NCI-H1092 (cell line): ENCODE measurements at places on chromosomes 13 and 19.

DNA sequence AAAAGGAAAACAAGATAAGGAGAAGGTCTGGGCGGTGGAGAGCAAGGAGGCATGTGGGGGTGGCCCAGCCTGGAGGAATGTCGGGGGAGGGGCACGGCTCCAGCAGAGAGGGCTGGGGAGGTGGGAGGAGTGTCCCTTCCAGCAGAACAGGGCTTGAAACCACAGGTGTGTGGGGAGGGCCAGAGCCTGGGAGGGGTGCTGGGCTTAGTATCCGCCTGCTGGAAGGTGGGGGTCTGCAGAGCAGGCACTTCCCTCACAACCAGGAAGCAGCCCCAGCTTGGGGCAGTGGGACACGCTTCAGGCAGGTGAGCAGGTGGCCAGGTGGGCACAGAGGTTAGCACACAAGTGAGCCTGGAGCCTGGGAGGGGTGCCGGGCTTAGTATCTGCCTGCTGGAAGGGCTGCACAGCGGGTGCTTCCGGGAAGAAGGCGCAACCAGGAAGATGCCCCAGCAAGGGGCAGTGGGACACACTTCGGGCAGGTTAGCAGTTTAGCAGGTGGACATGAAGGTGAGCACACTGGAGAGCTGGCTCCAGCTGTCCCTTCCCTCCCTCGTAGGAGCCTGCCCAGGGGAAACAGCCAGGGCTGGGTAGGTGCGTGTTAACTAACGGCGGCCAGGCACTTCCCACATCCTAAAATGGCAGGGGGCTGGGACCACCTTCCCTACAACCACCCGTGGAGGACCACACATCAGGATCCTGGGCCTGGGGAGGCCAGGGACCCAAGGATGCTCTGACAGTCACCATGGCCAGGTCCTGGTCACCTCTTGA lies 3.0 kb downstream of the GAS6 start:
- no peak for DNase-seq

GRCh38 chr19:41785653-41786052 lies 10.7 kb upstream of the CEACAM3 start:
- DNase-seq = peak; percentile 76

DNA sequence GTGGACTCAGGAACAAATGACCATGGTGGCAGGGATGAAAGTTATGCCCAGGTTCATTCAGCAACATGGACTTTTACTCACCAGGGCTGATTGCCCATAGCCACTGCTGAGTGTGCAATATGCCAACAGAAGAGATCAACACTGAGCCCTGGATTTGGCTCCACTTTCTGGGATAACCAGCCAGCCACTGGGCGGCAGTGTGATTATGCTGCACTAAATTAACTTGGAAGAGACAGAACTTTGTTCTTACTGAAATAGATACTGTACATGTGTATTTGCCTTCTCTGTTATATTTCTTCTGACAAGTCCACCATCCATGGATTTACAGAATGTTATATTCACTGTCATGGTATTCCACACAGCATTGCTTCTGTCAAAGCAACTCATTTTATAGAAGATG lies 257.4 kb downstream of the TDRD3 start:
- no peak for DNase-seq

- no peak for DNase-seq
These were observed 3.6 kb upstream of the BCL3 start for GRCh38 chr19:44744871-44745332.

- DNase-seq = peak; percentile 34
These were observed 65.1 kb upstream of the GTF3A start for GRCh38 chr13:27359199-27359821.

- DNase-seq = no peak
These were observed 122.6 kb upstream of the FNDC3A start for GRCh38 chr13:48852911-48853727.

DNA sequence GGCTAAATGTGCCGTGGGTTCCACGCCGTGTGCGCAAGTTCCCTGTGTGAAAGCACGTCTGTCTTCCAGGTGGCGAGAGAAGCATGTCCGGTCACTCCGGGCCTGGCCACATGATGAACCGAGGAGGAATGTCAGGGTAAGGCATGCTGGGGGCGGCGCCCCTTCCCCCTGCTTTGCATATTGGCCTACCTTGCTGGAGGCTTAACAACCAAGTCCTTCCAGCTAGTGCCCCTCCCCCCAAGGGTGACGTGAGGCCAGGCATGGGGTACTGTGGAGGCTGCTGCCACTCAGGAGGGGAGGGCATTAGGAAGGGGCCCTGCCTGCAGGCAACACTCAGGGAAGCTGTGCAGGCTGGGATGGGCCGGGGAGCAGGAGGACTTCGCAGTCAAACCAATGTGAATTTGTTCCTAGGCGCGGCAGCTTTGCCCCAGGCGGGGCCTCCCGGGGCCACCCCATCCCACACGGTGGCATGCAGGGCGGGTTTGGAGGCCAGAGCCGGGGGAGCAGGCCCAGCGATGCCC lies 12.5 kb downstream of the MICOS13 start:
- DNase-seq = no peak

DNA sequence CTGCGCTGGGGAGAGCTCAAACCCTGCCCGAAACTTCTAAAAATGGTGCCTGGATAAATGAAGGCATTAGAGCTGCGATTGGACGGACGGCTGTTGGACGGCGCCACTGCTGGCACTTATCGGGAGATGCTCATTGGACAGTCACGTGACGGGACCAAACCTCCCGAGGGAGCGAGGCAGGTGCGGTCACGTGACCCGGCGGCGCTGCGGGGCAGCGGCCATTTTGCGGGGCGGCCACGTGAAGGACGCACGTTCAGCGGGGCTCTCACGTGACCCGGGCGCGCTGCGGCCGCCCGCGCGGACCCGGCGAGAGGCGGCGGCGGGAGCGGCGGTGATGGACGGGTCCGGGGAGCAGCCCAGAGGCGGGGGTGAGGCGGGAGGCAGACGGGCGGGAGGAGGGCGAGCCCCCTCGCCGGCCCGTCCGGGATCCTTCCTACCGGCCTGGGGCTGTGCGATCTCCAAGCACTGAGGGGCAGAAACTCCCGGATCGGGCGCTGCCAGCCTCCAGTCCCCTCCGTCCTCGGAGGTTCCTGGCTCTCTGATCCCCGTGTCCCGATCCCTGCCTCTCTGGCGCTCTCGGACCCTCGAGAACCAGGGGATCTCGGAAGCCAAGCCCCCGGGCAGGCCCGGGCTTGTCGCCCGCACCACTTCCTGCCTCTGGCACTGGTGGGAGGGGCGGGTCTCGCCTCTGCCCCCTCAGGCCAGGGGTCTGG lies at the start of gene BAX:
BAX (plus strand) TSS at position 281 of the 713 bp plus-strand sequence; CDS start at position 335, 54 bp downstream.
- peak; percentile 91 for DNase-seq

DNA sequence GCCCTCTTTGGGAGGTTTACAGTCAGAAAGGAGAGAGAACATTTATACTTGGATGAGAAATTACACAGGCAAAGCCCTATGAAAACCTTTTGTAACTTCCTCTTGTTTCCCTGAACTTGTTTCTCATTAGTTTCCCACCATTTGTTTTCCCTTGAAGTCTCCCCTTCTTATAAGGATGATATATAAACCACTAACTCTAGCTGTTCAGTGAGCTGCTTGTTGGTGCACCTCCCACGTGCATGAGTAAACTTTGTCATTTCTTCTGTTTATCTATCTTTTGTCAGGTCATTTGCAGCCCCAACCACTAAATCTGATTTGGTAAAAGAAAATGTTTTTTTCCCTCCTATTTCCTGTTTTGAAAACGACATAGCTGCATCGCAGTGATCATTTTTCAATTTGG lies 919.9 kb downstream of the SLITRK1 start:
- DNase-seq = no peak

GRCh38 chr13:75285310-75285709 lies 196.7 kb downstream of the TBC1D4 start:
- DNase-seq = no peak

- no peak for DNase-seq
These were observed 786.2 kb downstream of the UQCRFS1 start for GRCh38 chr19:28426730-28427225.

GRCh38 chr19:5024282-5024681 lies 55.4 kb downstream of the KDM4B start:
- no peak for DNase-seq

GRCh38 chr19:14517840-14518505 lies at the start of gene DNAJB1:
Gene DNAJB1, minus strand, starts transcription at chr19:14518397. Its CDS starts 48 bp downstream, at chr19:14518349.
- DNase-seq = peak; percentile 35

DNA sequence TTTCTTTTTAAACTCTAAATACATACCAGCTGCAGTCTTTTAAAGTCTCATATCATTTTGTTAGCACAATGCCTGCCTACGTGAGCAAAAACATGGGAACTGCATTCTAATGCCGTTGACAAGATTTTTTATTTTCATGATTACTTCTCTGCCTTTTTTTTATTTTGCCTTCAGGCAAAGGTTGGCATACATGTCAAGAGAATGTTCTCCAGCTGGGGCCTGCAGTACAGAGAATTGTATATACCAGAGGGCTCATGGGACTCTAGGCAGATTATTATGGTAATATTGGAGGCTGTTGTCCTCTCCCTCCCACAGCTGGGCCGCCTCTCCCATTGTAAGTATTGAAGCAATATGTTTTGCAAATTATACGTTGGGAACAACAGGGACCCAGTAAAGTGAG lies 53.9 kb upstream of the OBI1 start:
- no peak for DNase-seq

DNA sequence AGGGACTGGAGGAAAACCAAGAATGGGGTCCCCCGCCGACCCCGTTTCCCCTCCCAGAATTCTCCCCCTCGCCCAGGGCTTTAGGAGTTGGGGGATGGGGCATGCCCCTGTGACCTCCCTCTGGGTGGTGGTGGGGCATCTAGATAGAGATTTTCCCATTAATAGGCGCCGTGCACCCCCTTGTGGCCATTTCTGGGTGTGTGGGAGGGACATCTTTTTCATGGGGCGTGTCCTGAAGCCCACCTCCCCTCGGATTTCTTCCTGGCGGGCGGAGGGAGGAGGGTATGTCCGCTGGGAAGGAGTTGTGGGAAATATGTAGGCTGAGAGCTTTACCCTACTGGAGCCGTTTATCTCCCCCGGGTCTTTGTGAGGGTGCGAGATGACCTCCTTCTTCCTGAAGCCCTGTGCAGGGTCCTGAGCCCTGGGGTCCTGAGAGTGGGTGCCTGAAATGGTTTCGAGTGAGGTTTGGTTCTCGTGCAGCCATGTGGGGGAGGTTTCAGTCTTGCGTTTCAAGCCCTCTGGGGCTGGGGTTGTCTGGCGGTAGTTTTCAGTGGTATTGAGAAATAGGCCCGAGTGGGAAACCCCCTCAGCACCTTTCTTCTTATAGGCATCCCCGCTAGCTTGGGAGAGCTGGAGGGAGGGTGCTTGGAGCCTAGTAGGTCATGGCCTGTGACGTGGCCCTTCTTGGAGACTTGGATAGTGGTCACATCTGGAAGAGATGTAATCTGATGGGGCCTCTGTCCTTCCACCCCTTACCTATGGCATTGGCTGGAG lies 1.0 kb downstream of the PRMT1 start:
- peak; percentile 56 for DNase-seq

GRCh38 chr13:36778083-36778671 lies 40.8 kb upstream of the RFXAP start:
- DNase-seq = no peak

DNA sequence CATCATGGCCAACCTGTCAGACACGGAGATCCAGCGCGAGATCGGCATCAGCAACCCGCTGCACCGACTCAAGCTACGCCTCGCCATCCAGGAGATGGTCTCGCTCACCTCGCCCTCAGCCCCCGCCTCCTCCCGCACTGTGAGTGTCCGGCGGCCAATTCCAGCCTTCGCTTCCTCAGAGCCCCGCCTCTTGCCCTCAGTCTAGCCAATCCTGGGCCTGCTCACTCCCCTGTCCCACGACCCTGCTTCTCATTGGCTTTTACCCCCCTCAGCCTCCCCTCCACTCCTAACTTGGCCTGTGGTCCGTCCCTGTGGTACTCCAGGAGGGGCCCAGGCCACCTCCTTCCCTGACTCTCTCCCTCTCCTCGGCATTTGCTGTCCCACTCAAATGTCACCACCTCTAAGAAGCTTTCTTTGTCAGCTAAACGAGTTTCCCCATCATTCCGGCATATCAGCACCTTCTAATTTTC lies 12.3 kb downstream of the HRC start:
- DNase-seq = peak; percentile 80

DNA sequence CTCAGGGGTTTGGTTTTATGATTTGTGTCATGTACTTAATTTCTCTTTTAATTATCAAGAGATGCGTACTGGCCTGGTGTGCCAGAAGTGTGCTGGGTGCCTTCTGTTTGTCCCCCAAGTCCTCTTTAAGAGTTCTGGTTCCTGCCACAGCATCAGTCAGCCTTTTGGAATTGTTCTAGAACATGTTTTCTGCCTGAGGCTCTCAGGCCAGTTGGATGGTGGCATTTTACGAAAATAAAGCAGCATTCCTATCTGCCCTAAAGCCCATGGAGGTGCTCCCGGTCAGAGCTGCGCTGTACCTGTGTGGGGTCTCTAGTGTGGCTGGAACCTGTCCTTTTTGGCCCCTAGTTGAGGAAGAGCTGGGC lies 54.1 kb downstream of the TSSK6 start:
- no peak for DNase-seq

GRCh38 chr13:88000239-88000638 lies 329.1 kb downstream of the SLITRK5 start:
- DNase-seq = no peak

GRCh38 chr19:45978156-45978555 lies 4.5 kb upstream of the NOVA2 start:
- no peak for DNase-seq

- no peak for DNase-seq
These were observed 18.6 kb downstream of the DOCK9 start for GRCh38 chr13:98959291-98959690.

GRCh38 chr13:101846701-101847100 lies 394.2 kb downstream of the ITGBL1 start:
- DNase-seq = no peak

GRCh38 chr13:44669534-44669933 lies 93.4 kb upstream of the TSC22D1 start:
- no peak for DNase-seq

DNA sequence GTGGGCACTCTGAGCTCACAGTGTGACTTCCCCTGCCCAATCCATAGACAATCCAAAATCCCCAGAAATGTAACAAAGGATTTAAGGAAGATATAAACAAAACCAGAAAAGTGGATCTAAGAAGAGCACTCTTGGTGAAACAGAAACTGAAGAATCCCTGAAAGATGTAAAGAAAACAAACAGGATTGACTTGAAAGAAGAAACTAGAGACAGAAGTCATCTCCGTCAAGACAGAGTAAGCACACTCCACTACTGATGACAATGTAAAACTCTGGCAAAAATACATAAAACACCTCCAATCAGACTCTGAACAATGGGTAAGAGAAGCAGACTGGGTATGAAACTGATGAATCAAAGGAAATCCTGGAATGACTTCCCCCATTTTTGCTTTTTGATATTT lies 13.5 kb downstream of the TUBGCP3 start:
- no peak for DNase-seq

- DNase-seq = no peak
These were observed 59.6 kb upstream of the ZNF599 start for GRCh38 chr19:34832581-34833112.

- DNase-seq = peak; percentile 15
These were observed 11.9 kb upstream of the FRY start for GRCh38 chr13:32019612-32020233.

- no peak for DNase-seq
These were observed 237.9 kb downstream of the NALCN start for GRCh38 chr13:101178406-101178805.

DNA sequence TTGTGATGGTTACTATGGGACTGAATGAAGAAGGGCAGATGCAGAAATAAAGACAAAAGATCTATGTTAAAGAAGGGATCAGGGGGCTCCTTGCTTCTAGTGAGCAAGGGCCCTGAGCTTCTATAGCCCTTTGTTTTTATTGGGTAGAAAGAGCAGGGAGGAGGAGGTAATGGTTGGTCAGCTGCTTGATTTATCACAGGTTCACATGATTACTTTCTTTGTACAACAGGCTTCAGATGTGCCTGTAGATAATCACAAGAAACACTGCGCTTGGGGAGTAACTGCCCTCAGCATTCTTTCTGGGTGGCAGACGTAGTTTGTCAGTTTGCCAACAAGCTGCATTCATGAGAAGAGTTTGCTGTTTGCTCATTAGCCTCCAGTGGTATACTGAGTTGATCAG lies 4.8 kb upstream of the ZNF439 start:
- DNase-seq = no peak
